NCI-H146 (cell line): ENCODE measurements at places on chromosomes 11 and 22.

DNA sequence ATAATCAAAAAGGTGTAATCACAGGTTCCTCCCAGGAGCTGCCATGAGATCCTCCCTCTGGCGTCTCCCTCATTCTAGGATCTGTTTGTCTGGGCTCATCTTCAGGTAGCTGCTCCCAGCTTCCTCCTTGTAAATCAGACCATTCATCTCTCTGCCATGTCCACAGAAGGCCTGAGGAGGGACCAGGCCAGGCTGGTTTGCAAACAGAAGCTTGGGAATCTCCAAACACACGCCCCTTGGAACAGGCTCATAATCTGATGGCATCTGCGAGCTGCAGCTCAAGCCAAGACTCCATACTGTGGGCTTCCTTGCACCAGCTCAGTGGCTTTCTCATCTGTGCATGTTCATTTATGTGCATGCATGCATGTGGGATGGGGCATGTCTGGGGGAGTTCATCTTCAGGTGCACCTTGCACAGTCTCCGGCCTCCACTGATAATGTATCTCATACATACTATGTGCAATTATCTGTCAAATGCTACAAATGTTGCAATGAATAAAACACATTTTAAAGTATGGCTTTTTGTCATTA is 134.9 kb downstream of the NXPE2 start:
- no peak for DNase-seq

DNA sequence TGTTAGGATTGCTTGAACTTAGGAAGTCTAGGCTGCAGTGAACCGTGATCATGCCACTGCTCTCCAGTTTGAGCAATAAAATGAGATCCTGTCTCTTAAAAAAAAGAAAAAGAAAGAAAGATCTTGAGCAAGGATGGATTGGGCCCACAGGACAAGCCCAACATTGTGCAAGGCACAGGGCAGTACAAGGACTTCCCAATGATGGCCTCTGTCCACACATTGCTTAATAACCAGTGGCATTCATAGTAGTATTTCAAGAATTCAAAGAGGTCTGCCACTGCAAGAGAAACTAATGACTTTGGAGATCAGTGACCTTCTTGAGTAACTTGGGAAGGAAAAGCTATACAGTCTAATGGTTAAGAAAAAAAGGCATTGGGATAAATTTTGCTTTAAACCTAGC is 44.6 kb downstream of the SEZ6L start:
- DNase-seq, result no peak

DNA sequence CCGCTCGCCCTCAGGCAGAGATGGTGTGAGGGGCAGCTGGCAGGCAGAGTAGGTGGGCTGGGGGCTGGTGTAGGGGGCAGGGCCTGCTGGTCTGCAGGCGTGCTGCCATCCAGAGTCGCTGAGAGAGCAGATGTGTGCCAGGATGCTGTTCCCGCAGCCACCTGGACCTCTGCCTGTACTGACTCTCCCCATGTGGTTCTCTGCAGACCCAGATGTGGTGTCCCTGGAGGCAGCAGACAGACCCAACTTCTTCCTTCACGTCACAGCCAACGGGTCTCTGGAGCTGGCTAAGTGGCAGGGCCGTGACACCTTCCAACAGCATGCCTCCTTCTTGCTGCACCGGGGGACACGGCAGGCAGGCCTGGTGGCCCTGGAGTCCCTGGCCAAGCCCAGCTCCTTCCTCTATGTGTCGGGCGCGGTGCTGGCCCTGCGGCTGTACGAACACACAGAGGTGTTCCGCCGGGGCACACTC is 58.6 kb downstream of the OTOG start:
- no peak for DNase-seq

GRCh38 chr11:130051082-130051481 is 18.6 kb upstream of the APLP2 start:
- no peak for DNase-seq

DNA sequence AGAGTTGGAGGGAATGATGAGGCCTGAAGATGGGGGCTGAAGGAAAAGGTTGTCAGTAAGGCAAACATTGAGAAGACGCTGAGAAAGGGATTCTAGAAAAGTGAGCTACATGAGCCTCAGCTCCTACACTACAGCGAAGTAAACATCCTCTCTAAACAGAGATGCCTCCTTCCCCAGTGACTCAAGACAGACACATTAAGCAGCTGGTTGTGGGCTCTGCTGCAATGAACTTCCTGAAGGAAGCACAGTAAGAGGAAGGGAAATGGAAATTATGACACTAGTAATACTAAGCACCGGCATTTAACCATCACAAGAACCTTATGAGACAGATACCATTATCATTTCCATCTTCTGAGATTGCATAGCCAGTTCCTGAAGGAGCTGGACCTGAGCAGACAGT is 190.5 kb downstream of the C11orf87 start:
- DNase-seq, result no peak
